SHP77 treated with DMSO at 0.1 percent for 48 hours (cell line): ENCODE measurements at places on chromosomes 11 and 22.

GRCh38 chr11:72218251-72218745 is 1.7 kb downstream of the FOLR2 start:
- no peak for DNase-seq

DNA sequence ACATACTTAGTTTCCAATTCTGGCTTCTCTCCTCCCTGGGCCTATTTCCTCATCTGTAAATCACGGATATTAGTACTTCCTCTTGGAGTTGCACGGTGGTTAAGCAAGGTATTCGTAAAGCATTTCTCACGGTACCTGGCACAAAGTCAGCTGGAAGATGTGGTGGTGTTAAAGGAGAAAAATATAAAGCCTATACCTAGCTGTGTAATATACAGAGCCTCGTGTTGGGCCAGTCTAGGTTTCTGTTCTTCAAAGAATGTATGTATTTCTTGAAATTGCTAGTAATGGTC is 47.2 kb downstream of the DBX1 start:
- DNase-seq = no peak

GRCh38 chr11:5204787-5205186 is 4.3 kb upstream of the OR51V1 start:
- DNase-seq = no peak

GRCh38 chr22:17339095-17339693 is 30.1 kb upstream of the CECR2 start:
- DNase-seq = no peak

DNA sequence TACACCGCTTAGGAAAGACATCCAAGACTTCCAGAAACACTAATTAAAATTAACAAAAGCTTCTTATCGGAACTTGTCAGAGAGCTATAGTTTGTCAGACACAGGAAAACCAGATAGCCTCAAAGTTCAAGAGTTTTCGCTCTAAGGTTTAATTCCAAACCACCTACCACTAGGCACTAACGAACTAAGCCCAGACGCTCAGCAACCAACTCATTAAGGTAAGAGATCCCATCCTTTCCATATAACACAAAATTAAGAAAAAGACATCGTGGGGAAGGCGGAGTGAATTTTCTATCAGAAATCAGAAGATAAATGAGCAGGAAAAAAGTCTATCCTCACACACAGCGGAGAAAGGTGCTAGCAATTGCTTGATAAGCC is 382 bp downstream of the IMMP1L start:
- DNase-seq = peak; percentile 64

GRCh38 chr11:111627591-111627990 is 25.3 kb downstream of the SIK2 start:
- DNase-seq = no peak

- DNase-seq = no peak
Observed at GRCh38 chr11:108901359-108901758, 236.5 kb downstream of the DDX10 start.

DNA sequence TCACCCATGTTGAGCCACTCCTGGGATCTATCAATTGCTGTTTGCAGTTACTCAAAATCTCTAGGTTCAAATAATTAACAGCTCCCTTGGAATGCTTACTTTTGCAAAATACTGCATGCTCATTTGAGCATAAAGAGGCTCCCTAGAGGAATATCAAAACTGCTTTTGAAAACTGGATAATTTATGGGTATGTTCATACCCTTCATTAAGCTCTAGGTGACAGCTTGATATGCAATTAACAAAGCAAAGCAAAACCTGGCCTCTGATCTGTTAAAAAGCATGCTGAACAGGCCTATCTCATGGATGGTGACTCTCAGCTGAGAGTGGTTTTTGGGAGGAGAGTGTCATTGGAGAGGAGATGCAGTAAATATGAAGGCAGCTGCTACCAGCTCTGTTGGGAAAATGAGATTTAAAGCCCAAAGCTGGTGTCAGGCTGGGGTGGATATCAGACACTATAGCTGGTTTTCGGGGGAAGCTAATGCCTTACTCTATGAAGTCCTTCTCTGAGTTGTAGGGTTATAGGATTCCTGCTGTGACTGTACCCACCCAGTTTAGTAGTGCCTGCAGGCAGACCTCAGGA is 110.9 kb downstream of the RASSF10 start:
- no peak for DNase-seq

GRCh38 chr11:17906436-17906835 is 106.4 kb downstream of the SERGEF start:
- no peak for DNase-seq

- DNase-seq = no peak
Observed at GRCh38 chr11:105023003-105023402, at the start of gene CASP5. TSS of gene CASP5 (minus strand) at chr11:105023168. CDS start at chr11:105023136, 32 bp downstream.

GRCh38 chr11:120132645-120133185 is 5.2 kb downstream of the TRIM29 start:
- no peak for DNase-seq

DNA sequence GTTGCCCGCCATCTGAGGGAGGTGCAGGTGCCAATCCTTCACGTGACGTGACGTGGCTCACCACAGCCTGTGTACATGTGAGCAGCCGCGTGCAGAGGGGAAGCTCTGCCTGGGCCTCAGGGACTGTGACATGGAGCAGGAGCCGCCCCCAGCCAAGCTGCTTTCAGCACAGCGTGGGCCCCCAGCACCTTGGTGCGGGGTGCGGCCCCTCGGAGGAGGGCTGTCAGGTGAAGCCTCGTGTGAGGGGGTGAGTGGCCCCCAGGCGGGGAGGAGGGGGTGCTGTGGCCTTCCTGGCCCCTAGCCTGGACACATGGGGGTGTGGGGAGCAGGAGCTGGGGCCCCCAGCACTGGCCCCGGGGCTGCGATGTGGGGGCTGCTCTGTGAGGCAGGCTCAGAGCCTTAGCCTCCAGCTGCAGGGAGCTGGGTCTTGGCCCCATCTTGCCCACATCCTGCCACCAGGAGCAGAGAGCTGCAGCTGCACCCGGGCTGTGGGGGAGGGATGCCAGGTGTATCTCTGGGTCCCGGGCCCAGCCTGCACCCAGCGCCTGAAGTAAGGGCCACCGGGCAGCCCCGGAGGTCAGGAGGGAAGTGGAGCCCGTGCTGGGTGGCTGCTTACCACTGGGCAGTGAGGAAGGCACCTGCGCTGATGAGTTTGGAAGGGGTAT is at the start of gene ADORA2A:
Gene ADORA2A (plus strand): TSS at position 100 of the 665 bp plus-strand sequence. CDS start 5,806 bp downstream, outside the sequence.
- DNase-seq = no peak

DNA sequence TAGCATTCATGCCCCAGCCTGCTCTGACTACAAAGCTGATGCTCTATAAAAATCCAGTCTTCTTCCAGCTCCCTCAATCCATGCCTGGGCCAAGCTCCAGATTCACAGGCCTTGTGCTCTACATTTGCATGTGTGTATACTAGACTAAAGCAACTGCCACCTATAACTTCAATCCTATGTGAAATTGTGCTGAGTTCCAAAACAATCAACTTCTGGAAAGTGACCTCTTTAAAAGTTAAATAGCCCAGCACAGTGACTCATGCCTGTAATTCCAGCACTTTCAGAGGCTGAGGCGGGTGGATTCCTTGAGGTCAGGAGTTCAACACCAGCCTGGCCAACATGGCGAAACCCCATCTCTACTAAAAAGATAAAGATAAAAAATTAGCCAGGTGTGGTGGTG is 114.3 kb upstream of the ZC3H12C start:
- DNase-seq = no peak

DNA sequence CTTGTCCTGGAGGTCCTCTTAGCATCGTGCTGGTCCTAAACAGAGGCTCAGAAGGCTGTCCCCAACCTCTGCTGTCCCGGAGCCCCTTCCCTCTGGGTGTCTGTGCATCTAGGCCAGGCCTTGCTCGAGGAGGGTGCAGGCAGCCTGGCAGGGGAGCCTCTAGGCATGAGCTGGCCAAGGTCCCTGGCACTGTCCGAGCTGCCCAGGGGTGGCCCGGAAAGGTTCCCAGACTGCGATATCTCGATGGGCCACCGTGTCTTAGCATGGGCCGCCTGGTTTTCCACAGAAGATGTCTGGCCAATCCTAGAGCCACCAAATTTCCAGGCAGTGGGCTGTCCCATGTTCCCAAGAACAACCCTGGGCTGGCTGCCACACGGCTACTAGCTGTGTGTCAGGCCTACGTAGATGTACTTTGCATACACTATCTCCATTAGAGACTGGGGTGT is 24.6 kb upstream of the SMIM38 start:
- DNase-seq = no peak

DNA sequence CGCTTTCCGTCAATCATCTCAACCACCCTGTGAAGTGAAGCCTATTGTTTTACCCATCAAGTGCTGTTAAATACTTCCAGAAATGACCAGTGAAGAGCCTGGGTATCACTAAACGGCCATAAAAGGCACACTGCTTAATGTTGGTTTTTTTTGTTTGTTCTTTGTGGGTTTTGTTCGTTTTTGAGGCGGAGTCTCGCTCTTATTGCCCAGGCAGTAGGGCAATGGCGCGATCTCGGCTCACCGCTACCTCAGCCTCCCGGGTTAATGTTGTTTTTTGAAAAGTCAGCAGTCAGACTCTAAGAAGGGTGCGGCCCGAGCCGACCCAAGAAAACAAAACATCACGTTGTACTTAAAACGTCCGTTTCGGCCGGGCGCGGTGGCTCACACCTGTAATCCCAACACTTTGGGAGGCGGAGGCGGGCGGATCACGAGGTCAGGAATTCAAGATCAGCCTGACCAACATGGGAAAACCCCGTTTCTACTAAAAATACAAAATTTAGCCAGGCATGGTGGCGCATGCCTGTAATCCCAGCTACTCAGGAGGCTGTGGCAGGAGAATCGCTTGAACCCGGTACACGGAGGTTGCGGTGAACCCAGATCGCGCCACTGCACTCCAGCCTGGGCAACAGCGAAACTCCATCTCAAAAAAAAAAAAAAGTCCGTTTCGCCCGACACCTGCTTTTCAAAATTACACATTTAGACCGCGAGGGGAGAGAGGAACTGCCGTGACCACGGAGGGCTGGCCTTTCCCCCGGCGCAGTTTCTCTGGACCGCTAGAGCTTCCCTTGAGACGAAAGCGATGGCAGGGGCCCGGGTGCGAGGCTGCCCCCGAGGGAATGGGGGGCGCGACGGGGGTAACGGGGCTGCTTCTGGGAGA is 714 bp downstream of the CD59 start:
- DNase-seq = no peak

DNA sequence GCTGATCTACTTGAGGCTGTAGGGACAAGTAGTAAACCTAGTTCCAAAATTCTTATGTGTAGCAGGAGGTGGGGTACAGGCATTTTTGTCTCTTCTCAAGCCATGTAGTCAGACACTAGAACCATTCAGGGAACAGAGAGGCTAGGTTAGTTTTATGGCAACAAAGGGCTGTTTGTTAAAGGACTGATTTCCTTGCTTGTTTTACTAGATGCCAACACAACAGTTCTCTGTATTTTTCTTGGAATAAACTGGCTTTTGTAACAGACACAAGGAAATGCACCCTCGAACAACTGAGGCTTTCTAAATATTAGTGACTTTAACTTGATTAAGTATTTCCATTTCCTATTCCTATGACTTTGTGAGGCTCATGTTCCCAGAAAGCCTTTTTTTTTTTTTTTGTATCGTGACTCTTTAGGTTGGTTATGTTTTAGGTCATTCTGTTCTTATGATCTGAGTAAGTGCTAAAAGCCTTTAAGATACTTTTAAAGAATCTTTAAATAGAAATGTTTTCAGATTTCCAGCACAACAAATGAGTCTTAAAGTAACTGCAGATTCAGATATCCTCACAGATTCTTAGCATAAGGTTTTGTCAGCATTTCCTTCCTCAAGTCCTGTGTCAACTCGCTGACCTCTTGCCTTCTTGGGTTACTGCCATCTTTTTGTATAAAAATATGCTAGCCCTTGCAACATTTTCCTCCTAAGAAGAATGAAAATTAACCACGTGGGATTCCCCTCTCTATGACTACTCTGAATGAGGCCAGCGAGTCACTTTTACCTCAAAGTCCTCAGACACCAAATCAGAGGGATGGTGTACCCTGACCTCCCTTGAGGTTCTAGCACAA is 92.5 kb downstream of the CCDC83 start:
- no peak for DNase-seq

DNA sequence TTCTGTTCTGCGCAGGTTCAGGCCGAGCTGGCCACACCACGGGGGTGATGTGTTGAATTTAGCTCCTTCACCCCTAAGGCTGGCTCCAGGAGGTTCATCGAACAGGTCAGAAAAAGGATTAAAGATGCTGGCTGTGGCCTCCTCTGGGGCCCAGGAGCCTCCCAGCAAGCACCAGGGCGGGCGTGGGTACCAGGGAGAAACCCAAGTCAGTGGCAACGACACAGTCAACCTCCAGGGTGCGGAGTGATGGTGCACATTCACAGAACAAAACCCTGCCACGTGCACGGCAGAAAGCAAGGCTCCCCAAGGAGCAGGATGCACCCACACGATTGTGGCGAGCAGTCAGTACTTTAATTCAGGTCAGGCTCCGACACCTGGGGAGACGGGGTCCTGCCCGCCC is 10.8 kb downstream of the C11orf24 start:
- no peak for DNase-seq

GRCh38 chr11:64028398-64029115 is 7.2 kb upstream of the FLRT1 start:
- DNase-seq = no peak

DNA sequence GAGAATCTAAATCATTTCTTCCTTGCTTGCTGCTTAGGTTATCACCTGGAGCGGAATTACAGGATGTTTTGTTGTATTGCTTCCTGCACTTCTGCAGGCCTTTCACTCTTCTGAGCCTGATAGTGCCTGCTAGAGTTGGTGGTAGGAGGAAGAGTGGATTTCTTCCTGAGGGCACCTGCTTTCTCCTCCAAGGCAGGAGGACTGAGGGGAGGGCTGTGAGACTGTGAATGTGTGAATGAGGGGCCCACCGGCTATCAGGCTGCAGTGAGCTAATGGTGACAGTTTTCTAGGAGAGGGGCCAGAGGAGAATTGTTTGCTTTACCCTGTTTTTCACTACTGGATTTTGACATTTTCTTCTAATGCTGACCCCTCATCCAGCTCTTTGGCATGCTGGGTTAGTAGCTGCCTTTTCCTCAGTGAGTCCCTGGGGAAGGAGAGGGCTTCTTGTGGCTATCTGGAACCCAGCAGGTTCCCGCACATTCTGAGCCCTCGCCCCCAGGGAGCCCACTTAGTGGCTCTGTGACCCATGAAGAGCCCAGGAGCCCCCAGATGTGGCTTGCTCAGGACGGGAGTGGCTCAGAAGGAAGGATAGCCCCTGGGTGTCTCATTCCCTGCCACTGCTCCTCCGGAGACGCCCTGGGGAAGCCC is 39.1 kb downstream of the DIXDC1 start:
- DNase-seq = no peak

DNA sequence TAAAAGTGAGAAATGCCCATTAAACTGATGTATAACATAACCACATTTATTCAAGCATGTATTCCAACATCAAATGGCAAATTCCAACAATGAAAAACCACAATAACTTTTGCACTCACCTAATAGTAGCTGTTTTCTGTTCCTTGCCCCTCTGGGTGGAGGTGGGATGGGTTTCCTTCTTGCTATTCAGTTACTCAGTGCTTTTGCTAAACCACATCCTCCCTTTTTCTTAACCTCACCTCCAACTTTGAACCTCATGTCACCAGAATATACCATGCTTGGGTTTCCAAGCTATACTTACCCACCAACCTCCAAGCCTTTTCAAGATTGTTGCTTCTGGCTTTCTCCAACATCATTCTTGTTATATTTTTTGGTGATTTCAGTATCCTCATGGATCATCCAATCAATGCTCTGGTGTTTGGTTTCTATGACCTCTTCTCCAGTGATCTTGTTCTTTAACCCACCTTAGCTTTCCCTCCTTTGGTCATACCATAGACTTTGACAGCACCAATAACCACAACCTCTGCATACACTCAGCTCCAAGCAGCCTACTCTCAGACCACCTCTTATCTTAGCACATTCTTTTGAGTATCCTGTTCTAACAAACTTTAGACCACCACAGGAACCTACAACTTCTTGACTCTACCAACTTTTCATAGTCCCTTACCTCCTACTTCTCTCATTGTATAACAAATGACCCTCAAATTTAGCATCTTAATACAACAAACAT is 3.2 kb upstream of the CCDC15 start:
- no peak for DNase-seq
